ENCODE measurements at places on chromosomes 2 and 18. TPM values are rescaled to one million over a fixed set of nuclear protein-coding genes. Genes with fewer than 3 reads are reported as not detected.

GRCh38 chr2:126832757-126833156 lies 65.9 kb upstream of the TEX51 start:
- no peak for DNase-seq

DNA sequence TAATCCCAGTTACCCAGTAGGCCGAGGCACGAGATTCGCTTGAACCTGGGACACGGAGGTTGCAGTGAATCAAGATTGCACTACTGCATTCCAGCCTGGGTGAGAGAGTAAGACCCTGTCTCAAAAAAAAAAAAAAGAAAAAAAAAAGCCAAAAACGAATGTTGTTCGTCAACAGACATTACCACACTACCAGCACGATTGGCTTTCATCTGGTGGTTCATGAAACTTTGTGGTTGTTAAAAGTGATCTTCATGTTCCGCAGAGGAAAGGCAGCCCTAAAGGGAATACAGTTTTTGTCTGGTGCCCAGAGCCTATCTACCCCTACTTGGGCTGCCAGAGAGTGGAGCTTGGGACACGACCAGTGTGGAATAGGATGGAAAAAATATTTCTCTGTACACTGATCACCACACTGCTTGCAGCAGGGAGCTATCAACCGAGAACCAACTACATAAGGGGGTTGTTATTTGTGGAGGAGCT lies 13.6 kb upstream of the CXCR4 start:
- DNase-seq, result no peak

- DNase-seq, result no peak
Measured at GRCh38 chr2:174778085-174778981, 14.1 kb upstream of the CHRNA1 start.

DNA sequence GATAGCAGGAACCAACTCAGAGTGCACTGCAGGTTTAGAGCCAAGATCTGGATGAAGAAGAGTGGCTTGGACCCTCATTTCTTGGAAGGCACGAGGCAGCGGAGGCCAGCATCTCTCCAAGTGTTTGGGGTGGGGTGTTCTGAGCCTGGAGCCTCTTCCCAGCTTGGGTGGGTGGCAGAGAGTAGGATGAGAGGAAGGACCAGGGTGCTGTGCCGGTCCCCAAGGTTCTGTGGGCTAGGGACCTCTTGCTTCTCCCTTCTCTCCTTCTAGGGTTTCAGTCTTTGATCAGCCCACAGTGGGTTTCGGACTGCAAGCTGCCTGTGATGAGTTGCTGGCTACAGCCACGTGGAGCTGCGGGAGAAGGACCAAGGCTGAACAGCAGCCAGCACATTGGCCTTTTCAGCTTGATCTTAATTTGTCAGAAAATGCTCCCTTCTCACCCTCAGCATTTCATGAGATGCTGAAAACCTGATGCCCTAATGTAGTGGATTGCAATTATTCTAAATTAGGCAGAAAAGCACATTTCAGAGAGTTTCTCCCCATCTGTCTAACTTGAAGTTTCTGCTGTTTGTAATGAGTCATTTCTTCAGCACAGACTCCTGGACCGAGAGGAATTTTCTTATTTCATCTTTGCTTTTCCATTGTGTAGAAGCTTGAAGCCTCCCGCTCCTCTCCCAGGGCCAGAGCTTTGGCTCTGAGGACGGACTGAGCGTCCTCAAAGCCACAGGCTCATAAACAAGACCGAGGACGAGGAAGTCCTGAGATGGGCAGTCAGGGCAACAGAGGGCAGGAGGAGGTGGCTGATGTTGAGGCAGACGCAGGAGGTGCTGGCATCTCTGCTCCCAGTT lies 99.1 kb upstream of the HDAC4 start:
- no peak for DNase-seq

- no peak for DNase-seq
Measured at GRCh38 chr18:38557006-38557405, 991.4 kb upstream of the CELF4 start.

The TUBA3E gene
- not detected for total RNA-seq

Measured in K562 (cell line).